ENCODE measurements at places on chromosomes 6 and 20.
A peak's percentile ranks its signal among the peaks of the same experiment; 100 is the strongest.

- no peak for DNase-seq
These were observed 44.1 kb downstream of the DUSP22 start for GRCh38 chr6:336159-337114.

DNA sequence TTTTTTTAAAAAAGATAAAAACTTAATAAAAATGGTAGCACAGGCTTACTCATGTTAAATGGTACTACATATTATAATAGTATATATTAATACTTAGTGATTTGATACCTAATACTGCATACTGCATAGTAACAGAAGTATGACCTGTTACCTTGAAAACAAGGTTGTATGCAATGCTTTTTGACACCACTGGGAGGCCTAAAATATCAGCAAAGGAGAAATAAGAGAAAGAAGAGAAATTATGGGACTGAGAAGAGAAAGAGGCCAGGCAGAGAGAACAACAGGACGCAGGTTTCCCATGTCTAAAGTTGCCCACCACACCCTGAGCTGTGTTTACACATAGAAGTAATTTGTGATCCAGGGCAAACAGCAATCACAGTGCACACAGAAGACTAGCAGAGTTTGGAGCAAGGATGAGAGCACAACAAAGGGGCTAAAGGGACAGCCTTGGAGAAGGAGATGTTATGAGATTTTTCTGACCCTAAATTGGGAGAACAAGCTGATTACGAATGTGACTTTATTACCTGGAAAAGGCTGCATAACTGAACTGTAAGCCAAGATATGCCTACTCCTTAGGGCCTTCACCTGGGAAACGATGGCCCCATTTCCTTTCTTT lies 73.2 kb downstream of the ROS1 start:
- peak; percentile 34 for DNase-seq

DNA sequence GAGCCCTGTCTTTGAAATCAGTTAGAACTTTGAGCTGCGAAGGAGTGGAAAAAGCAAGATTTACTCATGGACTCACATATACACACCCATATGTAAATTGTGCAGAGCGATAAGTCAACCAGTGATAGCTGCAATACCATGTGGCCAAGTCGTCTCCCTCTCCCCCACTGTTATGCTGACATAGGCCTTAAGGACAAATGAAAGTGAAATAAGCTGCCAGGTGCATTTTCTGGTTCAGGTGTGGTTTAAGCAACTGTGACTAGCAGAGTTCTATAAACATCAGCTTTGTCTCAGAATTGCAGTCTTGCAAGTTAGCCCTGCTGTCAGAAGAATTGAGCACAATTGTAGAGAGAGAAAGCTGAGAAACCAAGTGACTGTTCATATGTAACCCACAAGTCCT lies 9.6 kb downstream of the FAM83B start:
- no peak for DNase-seq

GRCh38 chr6:166814390-166814789 lies 142.0 kb downstream of the RNASET2 start:
- DNase-seq, result no peak

GRCh38 chr6:98944168-98944567 lies 3.6 kb downstream of the FBXL4 start:
- no peak for DNase-seq

GRCh38 chr6:66553441-66553840 lies 846.4 kb upstream of the EYS start:
- DNase-seq, result no peak

DNA sequence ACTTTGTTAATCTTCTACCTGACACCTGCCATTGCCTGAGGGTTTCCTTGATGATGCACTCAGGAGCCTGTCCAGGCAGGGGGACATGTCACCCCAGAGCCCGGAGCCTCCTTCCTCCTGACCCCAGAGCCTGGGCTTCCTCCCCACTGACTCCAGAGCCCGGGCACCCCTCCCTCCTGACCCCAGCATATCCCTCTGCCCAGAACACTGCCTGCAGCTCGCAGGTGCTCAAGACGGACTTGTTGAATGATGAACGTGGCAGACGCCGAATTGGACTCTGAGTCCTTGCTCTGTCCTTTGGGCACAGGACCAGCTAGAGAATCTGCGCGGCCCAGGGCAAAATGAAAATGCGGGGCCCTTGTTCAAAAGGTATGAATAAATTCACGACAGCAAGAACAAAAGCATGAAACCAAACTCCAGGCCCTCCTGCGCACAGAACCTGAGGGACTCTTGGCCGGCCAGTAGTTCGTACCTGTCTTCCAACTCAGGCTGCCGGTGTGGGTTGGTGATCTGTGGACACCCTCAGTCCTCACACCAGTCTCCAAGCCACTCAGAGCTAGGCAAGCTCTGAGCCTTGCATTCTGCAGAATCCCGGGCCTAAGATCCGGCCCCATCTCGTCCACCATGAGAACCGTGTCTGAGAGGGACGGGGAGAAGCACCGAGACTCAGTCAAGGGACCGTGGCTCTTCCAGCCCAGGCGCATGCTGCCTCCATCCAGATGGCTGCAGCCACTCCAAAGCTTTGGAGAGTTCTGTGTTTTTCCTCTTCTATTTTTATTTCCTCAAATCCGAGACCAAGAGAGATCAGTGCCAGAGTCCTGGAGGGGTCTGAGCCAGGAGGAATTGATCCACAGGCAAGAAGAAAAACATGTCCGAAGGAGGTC lies 104.7 kb downstream of the BMP7 start:
- no peak for DNase-seq

DNA sequence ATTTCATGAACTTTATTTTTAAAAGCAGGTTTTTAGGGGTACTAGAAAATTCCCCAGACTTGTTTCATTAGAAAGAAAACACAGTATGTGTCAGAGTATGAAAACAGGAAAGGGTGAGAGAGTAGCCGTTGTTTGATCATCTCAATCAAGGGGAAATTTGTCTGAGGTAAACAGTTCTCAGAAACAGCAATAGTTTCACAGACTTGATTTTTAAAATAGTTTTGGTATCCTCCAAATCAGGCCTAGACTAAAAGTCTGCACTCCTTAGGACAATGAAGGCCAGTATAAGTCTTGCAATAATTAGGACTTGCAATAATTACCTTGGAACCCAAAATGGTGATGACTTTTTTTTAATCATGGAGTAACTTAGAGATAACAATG lies 176.6 kb upstream of the TAB2 start:
- DNase-seq, result no peak

DNA sequence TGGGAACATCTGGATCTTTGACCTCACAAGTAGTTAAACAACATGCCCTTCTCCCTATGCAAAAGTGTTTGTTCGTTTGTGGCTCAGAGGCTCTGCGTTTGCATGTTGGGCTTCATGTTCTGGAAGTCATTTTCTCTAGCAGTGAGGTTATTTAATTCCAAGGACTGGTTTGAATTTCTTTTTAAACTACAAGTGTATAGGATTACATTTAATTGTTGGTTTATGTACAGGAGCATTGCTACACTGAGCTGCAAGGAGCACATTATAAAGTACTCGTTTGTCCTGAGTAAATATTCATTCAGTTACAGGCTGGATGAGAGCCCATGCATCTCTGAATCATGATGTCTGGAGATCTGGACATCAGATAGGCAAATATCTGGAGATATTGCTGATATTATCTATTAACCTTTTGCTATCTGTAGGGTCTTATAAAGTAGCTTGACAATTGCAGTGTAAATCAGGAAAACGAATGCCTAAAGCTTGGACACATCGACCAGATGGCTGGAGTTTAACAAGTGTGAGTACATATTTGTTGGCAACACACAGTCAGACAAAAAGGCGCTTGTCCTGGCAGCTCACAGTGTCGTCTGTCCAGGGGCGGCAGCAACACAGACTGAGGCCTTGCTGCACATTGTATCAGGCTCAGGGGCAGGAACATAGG lies 84.6 kb downstream of the PDE7B start:
- DNase-seq, result no peak

GRCh38 chr6:119344306-119344705 lies 5.3 kb downstream of the MAN1A1 start:
- DNase-seq, result no peak

GRCh38 chr20:57259121-57259937 lies 7.1 kb downstream of the BMP7 start:
- no peak for DNase-seq

DNA sequence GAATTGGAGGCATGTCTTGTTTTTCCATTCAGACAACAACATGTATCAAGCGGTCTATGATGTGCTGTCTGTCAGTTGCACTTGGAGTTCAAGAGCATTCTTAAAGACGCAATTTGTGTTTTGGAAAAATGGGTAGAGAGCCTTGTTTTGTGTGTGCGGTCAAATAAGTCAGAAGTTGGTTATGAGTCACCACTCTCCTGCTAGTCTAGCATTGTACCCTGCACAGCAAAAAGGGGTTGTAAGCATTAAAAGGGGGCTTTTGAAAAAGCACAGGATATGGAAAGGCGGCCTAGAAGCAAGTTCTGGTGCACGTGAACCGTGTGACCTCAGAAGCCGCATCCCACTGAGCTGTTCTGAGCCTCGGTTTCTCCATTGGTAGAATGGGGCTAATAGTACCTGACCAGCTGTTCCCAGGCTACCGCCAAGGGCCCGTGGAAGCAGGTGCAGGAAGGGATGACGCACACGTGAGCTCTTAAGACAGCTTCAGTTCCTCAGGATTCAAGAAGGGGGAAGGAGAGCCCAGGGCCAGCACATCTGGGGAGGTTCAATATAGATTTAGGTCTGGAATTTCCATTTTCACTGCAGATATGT lies 61.6 kb upstream of the SNX9 start:
- no peak for DNase-seq

- no peak for DNase-seq
These were observed 31.6 kb upstream of the C20orf144 start for GRCh38 chr20:33630507-33630906.

DNA sequence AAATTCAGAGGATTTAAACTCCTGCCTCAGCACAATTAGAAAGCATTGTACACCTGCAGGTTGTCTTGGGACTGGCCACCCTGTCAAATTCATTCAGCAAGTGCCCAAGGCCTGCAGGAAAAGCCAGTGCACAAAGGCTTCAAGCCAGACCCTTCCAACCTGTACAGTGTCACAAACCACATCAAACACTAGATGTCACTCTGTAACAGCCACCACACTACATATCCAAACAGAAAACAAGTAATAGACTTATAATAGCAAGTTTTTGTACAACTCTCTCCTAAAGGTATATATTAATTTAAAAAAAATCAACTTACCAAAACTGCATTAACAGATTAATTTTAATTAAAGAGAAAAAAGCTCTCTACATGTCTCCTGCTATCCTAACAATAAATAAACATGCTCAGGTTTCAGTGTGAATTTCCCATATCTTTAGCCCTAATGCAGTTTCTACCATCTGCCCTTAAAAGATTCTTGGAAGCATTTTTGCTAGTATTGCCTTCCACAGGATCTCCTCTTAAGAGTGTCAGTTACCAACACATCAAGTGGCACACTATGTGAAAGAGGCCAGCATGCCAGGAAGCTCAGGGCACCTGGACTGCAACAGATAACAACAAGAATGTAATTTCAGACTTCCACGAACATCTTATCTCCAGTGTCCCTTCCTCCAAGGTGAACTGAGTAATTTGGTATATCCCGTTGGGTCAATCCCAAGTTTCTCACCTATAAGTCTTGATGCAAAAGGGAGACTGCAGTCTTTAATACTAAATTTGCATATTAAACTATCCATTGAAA lies 47.5 kb downstream of the RALGAPA2 start:
- DNase-seq, result peak; percentile 30

DNA sequence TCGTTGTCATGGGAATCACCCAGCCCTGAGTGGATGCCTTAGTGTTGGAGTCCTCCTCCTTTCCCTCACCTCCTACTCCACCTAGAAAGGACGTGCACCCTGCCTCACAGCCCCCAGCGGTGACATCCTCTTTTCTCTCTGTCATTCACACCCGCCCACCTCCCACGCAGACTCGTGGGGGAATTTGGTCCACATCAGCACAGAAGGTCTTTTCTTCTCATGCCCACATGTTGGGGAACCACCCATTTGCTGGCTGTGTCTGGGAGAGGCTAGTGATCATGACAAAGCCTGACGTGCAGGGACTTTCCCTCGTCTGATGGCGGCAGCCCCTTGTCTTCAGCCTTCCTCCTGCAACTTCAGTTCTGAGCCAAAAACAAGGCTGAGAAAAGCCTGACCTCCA lies 96.0 kb upstream of the CNKSR3 start:
- no peak for DNase-seq

- peak; percentile 79 for DNase-seq
These were observed 19.0 kb downstream of the PXDC1 start for GRCh38 chr6:3732345-3733141.

GRCh38 chr6:166904101-166904746 lies 52.1 kb downstream of the RNASET2 start:
- no peak for DNase-seq

DNA sequence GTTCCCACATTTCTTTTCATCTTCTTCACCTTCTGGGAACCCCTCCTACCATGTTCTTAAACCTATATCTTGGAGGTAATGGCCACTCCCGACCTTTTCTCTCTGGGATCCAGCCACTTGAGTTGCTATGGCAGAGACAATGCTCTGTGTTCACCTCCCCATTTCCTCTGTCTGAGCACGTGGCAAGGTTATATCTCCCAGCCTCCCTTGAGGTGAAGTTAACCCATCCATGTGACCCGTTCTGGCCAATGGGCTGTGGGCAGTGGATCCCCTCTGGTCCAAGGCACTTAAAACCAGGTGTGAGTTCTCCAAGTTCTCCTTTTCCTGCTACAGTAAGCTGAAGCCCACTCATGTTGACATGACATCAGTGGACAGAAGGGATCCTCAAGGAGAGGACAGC lies 261.4 kb downstream of the LRFN2 start:
- DNase-seq, result no peak

DNA sequence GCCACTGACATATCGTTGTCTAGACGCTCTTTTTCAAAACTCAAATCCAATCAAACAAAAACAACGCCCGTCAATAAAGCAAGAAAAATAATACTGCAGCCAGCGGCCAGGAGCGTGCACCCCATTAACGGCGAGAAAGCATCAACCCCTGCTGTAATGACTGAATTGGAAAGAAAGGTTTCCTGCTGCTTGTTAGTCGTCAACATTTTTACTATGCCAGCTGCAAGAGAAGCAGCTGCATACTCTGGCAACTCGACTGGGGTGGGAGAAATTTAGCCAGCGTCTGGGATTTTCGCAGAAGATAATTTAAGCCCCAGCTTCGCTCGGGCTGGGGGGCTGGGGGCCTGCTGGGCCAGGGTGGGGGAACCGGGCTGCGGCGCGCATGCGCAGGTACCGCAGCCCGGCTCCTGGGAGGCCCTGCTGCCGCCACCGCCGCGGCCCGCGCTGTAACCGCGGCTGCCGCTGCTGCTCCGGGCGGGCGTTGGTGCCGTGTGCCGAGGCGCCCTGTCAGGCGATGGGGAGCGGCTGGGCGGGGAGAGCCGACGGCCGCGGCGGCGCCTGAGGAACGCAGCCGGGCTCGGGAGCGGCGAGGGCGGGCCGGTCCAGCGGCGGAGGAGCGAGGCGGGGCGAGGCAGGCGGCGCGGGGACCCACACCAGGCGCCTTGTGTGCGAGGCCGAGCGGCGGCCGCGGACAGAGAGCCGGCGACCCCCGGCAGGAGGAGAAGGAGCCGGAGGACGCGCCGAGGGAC lies 732 bp upstream of the STXBP5 start:
- DNase-seq, result peak; percentile 93

- DNase-seq, result peak; percentile 45
These were observed 63.6 kb downstream of the SLC23A2 start for GRCh38 chr20:4937407-4938319.

GRCh38 chr6:122128445-122128844 lies 271.0 kb upstream of the HSF2 start:
- DNase-seq, result no peak

GRCh38 chr20:24917797-24918578 lies 31.1 kb upstream of the CST7 start:
- peak; percentile 85 for DNase-seq

Measured in HuH-7 (cell line).